ENCODE measurements at places on chromosomes 12 and 14.

GRCh38 chr14:29278301-29279263 is 512.0 kb downstream of the FOXG1 start:
- DNase-seq, result no peak

DNA sequence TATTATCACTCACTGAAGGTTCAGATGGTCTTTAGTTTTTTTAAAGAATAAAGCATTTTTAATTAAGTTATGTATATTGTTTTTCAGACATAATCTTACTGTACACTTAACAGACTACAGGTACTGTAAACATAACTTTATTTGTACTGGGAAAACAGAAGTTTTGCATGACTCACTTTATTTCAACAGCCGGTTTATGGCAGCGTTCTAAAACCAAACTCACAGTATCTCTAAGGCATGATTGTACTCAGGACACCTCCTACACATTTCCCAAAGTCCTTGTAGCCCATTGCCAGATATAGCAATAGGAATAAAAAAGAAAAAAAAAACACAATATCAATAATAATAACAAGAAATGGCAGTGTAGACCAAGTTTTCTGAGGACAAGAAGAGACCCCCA is 1341.4 kb downstream of the FSCB start:
- no peak for DNase-seq

DNA sequence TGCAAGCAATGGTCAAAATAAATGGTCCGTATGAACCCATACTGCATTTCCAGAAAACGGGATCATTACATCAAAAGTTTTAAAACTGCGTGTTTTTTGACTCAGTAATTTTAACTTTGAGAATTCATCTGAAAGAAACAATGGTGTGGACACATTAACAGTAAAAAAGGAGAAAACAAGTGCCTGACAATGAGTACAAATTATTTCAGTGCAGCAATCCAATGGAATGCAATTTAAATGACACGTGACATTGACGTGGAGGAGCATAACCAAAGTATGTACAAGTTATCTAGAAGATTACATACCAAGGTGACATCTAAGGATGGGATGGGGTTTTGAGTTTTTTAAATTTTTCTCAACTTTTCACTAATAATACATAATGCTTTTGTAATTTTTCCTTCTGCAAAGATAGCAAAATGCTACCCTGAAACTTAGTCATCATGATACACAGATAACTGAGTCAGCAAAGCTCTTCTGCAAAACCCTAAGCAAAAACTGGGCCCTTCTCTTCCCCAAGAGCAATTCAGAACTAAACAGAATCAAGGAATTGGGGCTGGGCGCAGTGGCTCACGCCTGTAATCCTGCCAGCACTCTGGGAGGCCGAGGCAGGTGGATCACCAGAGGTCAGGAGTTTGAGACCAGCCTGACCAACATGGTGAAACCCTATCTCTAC is 20.4 kb downstream of the HNRNPC start:
- DNase-seq, result no peak

- DNase-seq, result no peak
These were observed 65.8 kb downstream of the RIC8B start for GRCh38 chr12:106840243-106840642.

DNA sequence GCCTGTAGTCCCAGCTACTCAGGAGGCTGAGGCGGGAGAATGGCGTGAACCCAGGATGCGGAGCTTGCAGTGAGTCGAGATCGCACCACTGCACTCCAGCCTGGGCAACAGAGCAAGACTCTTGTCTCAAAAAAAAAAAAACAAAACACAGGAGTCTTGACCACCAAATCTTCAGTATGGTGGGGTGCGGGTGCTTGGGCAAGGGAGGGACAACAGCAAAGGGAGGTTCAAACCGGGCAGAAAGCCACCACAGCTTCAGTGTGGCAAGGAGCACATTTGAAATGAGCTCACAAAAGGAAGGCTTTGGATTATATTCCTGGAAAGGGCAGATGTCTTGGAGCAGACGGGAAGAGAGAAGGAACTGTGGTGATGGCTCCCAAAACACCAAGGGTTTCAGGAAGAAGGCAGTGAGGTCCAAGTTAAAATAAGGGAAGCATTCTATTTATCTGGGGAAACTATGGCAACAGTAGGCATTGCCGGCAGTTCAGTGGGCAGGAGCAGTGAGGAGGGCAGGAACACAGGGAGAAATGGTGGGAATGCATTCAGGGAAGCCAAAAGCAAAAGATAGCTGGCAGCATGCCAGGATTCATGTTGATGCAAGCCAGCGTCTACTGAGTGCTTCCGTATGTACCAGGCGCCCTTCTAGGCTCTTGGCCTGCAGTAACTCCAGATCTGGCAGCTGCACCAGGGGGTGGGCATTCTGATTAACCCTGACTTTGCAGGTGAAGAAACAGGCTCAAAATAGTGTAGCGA is 51.0 kb upstream of the SRSF5 start:
- DNase-seq, result no peak

GRCh38 chr12:120713861-120714482 is 3.7 kb downstream of the UNC119B start:
- DNase-seq, result peak; percentile 40

DNA sequence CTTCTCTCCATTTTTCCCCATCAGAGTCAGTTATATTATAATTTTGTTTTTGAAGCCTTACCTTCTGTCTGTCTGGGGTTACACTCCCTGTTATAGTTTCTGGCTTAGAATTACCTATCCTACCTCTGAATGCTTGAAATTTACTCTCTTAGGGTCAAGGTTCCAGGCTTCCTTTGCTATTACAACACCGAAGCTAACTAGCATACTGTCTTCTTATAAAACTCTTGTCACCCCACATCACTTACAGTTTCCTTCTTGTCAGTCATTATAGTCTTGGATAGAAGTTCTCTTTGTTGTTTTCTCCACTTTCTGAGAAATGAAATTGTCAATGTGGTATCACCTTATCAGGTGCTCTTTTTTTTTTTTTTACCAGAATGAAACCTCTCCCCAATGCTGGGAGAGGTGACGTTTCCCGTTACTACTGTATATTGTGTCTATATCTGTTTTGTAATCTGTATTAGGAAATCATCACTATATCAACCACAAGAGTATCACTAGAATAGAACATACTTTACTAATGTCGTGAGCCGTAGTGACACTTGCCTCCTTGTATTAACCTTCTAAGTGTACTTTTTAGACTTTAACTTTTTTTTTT is 69.2 kb upstream of the PSMA6 start:
- no peak for DNase-seq

GRCh38 chr14:61409782-61410181 is 88.4 kb downstream of the PRKCH start:
- no peak for DNase-seq

DNA sequence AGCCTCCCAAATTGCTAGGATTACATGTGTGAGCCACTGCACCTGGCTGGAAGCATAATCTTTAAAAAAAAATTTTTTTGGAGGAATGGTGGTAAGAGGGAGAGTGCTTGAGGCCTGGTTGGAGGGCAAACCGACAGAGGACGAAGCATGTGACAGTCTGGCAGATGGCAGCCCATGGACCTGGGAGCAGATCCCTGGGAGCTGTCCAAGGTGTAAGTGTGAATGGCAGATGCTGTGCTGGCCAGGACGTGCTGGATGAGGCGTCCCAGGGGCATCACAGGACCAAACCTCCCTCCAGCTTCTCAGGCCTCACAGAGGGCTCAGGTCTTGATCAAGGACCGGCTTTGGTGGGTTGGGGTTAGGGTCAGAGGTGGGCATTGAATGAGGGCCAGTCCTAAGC is 128.4 kb upstream of the NCOR2 start:
- no peak for DNase-seq

- DNase-seq, result no peak
These were observed 281.0 kb upstream of the CRY1 start for GRCh38 chr12:107374161-107374840.

GRCh38 chr12:12735301-12735700 is 18.1 kb downstream of the CDKN1B start:
- DNase-seq, result no peak

GRCh38 chr12:130711756-130712155 is 4.3 kb downstream of the RIMBP2 start:
- no peak for DNase-seq

DNA sequence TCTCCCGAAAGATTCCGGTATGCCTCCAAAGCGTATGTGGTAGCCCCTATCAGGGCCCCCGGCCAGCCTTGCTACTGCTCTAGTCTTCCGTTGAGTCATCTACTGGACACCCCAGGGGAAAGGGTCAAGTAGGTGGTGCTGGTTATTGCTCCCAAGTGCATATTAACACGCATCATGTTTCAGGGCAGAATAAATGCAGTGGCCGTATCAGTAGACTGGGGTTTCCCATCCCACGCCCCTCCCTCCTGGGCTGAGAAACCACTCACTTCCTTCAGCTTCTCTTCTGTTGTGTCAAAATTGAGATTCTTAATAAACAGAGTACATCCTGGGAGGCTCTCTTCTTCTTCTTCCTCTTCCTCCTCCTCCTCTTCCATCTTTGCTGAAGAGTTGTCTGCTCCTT is 39.3 kb downstream of the RBM19 start:
- no peak for DNase-seq

DNA sequence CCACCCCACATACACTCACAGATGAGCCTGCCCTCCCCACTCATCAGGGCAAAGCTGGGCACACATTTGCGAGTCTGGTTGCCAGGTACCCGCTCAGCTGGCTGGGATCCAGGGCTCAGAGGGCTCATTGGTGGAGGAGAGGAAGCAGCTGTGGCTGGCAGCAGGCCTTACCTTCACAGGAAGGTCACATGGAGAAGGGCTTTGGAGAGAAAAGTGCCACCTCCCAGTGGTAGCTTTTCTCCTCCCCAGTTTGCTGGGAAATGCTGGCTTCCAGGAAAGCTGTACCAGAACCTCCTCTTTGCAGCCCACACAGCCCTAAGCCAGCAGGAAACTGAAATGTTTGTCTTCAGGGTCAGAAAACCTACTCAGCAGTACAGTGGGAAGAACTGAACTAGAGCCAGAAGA is 55.6 kb downstream of the LGMN start:
- no peak for DNase-seq

- DNase-seq, result no peak
These were observed 6.6 kb upstream of the PLEK2 start for GRCh38 chr14:67418401-67419191.

DNA sequence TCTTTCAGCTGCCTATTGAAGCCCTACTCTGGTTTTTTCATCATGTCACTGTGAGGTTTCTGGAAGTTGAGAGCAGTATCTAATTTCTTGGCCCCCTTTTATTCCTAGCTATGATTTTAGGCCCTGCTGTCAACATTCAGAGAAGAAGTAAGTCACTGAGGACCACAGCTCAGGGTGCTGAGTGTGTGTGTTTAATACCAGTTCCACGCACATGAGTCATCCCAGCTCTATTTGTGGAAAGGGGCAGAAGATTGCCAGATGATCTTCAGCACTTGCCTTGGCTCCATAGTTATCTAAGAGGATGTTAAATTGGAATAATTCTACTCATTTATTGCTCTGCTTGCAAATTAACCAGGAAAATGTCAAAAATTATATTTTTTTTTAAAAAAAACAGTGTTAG is 65.5 kb upstream of the SLC38A4 start:
- DNase-seq, result no peak

- DNase-seq, result no peak
These were observed 4.1 kb upstream of the WIF1 start for GRCh38 chr12:65125247-65125646.

- no peak for DNase-seq
These were observed 5.5 kb upstream of the KRT79 start for GRCh38 chr12:52839436-52840105.

DNA sequence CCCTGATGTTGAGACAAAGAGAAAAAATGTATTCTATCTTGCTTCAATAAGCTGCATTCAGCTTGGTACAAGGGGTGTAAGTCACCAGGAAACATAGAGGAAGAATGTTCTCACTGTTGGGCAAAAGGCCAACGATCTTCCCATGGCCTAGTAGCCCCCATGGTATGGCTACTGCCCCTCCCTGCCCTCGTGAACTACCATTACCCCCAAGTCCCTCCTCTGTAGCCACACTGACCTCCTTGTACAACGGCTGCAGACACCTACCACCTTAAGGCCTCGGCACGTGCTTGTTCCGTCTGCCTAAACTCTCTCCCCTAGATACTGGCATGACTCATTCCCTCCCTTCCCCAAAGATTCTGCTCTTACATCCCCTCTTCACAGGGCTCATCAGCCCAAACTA is 81.9 kb upstream of the ANO2 start:
- no peak for DNase-seq

- DNase-seq, result peak; percentile 96
These were observed 990.3 kb downstream of the AACS start for GRCh38 chr12:126055521-126055920.

DNA sequence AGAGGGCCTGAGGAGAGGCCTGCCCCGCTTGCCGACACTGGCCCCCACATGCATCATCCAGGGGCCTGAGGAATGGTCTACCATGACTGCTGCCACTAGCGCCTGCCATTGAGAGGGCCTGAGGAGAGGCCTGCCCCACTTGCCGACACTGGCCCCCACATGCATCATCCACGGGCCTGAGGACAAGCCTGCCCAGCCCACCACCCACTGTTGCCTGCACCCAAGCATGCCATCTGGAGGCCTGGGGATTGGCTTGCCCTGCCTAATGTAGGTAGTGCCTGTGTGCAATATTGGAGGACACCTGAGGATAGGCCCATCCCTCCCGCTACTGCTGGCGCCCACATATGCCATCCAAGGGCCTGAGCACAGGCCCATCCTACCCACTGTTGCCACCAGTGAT is 24.4 kb downstream of the CYP46A1 start:
- no peak for DNase-seq

- no peak for DNase-seq
These were observed 50.8 kb downstream of the NTN4 start for GRCh38 chr12:95739561-95740313.

GRCh38 chr14:86088156-86088555 is 558.2 kb downstream of the FLRT2 start:
- no peak for DNase-seq

DNA sequence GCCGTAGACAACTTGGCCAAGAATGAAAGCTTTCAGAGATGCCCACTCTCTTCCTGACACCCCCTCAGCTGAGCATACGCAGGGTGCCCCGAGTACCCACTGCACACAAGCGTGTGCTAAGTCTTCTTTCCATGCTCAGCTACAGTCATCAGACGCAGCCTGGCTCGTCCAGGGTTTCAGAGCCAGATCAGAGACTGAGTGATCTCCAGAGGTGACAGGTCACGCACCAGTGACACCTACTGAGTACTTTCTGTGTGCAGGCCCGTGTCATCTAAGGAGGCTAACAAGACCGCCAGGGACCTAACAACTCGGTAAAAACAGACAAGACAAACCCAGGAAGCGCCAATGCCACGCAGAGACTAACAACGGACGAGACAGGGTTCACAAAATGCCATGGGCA is 25.1 kb downstream of the STX2 start:
- no peak for DNase-seq

GRCh38 chr14:103118018-103118662 is 5.1 kb upstream of the TNFAIP2 start:
- no peak for DNase-seq

- DNase-seq, result no peak
These were observed 16.3 kb downstream of the ST8SIA1 start for GRCh38 chr12:22318108-22318737.

Data from HS-5 (cell line).